B cell (primary cell): ENCODE measurements at places on chromosomes 2 and 18.

DNA sequence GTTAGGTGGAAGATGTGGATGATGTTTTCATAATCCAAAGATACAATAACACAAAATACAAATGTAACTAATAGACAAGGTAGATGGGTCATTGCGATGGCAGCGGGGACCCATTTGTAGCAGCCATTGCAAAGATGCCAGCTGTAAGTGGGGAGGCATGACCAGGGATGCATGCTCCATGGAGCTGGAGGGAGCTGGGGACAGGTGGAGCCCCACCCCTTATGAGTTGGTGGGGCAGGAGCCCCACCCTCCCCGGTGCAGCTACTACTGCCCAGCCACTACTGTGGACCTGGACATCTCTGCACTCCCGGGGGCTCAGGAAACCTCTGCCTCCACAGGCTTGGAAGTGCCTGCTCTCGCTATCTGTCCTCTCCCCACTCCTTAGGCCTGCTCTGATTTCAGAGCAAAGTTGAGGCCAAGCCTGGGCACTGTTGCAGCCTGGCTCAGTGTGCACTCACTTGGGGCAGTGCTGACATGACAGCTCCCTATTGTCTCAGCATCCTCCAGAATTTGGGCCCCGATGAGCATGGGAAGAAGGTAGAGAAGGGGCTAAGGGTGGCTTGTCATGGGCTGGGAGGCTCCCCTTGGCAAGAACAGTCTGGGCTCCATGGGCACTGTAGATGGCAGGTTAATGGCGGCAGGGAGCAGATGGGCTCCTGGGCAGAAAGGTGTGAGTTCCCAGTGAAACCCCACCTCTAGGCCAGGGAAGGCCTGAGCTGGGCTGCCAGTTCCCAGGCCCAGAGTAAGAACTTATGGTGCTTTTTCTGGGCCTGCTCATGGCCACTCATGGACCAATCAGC is 81.1 kb downstream of the ZNF804A start:
- DNase-seq: no peak

DNA sequence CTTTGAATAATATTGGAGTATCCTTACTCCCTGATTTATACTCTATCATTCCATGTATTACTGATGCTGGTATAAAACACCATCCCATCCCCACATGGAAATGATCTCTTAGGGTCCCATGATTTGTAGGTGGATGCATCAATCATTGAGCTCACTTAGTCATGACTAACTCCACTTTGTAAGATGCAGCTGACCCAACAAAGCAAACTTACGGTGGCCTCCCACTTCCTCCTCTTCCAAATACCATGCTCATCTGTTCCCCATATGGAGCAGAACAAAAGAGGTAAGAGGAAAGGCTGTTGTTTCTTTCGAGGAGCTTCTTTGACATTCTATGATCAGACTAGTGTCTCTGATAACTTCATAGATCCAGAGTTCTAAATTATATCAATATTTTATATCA is 640.2 kb upstream of the SLC39A10 start:
- DNase-seq: no peak

GRCh38 chr18:74261053-74261713 is 30.6 kb downstream of the CYB5A start:
- DNase-seq: no peak

DNA sequence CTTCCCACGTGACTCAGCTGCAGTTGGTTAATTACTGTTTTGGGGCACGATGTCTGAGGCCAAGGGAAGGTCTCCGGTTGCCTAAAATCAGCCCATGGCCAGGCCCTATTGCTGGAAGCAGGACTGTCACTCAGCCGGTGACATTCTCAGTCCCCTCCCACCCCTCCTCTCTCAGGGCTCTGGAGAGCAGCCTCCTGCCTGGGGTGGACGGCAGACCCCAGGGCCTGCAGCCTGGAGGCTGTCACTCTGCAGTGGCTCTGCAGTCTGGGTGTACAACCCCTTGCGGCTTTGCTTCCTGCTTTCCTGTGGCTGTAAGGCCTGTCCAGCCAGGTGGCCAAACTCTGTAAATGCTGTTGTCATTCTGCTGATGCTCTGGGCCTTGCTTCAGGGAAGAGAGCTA is 32.8 kb downstream of the ZBTB7C start:
- no peak for DNase-seq
